GM10248 (cell line): ENCODE measurements at places on chromosomes 7 and 10.

DNA sequence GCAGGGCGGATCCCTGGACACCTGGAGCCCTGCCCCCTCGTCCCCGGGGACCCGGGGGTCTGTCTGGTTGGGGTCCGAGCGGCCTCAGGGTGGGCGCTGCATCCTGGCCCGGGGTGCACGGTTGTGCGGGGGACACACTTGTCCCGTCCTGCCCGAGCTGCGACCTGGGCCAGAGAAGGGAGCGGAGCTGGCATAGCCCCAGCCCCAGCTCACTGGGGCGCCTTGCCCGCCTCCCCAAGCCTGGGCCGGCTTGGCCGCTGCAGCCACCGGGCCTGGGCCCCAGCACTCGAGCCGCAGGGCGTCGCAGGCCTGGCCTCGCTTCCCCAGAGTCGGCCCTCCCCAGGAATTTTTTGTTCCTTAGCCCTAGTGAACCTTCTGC is 54.5 kb downstream of the GLRX3 start:
- DNase-seq, result no peak

GRCh38 chr10:118800920-118801319 is 46.1 kb upstream of the CACUL1 start:
- DNase-seq, result no peak

GRCh38 chr10:100825325-100825875 is 80.0 kb downstream of the PAX2 start:
- no peak for DNase-seq

GRCh38 chr10:51198170-51198569 is 123.9 kb downstream of the PRKG1 start:
- no peak for DNase-seq

GRCh38 chr7:31106303-31107105 is 54.4 kb downstream of the ADCYAP1R1 start:
- no peak for DNase-seq
